ENCODE measurements at places on chromosomes 5 and 9.

DNA sequence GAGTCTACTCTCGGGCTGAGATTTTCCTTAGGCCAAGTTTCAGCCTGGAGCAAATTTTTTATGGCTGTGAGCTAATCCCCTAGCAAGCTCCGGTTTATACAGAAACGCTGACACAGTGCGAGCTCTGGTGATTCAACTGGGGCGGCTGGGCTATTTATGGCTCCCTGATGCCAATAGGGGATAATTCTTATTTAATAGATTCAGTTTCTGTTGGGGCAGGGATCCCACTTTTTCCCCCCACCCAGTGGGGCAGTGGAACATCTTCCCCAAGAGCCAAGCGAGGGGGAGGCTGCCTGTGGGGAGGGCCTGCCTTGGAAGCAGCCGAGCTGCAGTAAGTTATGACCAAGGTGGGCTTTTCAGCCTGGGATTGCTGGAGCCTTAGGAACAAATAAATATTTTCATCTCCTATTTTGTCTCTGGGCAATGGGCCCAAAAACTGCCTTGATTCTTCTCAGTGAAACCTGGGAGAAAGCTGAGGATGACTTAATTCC, 129.1 kb downstream of the MACROH2A1 start:
- DNase-seq = no peak

GRCh38 chr9:95725045-95725444, 150.4 kb upstream of the ERCC6L2 start:
- DNase-seq = peak; percentile 18

GRCh38 chr9:95065224-95065623, 252.3 kb downstream of the FANCC start:
- no peak for DNase-seq

DNA sequence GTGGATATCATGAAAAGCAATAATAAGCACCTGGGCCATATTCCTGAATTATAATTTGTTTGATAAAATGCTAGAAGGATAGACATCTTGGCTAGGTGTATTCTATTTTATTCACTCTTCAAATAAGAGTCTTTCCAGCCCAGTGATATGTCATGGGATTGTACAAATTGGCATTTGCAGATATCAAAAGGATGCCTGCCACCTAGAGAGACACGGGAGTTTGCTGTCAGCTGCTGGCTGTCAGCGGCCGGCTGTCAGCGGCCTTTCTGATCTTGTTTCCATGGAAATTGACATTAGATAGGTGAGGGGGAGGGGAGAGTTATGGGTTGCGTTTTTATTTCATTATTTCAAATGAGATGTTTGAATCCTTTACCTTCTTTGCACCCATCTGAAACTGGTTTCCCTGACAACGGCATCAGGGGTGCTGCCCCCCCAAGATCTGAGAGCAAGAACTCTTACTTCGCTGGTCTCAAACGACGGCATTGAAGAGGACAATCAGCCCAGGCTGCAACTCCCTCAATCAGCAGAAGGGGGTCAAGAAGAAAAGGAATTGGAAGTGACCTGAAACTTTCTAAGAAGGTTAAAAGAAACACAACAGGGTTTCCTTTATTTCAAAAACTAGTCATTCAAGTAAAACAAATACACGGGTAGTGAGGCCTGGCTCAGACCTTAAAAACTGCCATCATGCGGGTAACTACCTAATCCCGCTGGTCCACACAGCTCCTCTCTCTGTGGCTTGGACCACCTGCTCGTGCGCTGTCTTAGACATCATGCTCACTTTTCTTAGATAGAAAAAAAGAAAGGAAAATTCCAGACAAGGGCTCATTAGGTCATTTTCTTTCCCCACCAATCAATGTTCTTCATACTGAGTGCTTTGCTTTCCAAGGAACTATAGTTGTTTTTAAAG, 115.7 kb downstream of the TLE1 start:
- DNase-seq = no peak

DNA sequence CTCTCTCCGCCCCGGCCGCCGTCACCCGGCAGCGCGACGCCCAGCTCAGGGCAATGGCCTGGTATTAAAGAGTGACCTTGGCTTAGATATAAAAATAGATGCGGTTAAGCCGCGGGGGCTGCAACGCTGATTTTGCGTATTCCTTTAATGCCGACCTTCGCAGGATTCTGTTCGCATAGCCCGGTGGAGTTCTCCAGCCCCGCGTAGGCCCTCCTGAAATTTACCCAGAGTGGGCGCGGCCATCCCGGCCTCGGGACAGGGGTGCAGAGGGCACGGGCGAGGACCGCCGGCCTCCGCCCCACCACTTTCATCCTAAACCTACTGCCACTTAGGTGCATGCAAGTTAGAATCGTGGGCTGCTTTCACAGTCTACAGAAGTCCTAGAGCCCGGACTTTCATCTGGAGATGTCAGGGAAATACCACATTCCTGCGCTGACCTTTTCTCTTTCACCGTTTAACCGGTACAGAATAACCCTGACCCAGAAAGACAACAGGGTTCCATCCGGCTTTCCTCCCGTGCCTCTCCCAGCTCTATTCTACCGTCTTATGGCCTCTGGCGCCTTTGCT, 492 bp upstream of the FAM169A start:
- no peak for DNase-seq

GRCh38 chr5:146079695-146080373, 25.5 kb downstream of the PLAC8L1 start:
- no peak for DNase-seq

DNA sequence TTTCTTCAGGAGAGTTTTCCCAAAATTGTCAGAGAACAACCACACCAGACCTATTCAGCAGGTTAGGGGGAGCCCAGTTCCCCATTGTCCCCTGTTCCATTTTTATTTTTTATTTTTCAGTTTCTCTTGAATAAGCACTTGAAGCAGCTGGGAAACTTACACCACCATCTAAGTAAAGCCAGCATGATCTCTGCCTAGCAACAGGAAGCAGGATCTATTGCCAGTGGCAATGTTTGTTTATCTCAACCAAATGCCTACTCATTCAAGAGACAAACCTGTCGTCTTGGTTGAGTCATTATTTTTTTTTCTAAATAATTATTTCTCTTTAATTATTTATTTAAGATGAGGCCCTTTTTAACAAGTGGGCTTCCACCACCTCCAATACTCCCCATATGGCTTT, 379.3 kb downstream of the PLK2 start:
- DNase-seq = no peak

DNA sequence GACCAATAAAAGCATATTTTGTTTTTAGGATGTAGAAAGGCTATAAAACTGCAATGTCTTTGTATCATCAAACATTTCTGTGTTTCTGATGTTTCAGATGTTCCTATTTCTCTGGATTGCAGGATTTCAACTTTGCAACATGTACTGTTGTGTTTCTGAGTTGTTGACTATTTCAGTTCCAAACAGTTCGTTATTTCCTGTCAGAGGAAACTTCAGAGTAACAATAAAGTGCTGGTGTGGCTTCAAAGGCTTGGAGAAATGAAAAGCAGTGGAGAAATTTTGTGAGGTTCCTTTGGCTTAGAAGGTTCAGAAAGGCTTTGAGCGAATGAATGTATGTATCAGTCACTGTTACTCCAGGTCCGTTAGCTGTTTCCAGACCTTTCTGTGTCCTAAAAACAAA, 17.2 kb downstream of the TJP2 start:
- DNase-seq = no peak

DNA sequence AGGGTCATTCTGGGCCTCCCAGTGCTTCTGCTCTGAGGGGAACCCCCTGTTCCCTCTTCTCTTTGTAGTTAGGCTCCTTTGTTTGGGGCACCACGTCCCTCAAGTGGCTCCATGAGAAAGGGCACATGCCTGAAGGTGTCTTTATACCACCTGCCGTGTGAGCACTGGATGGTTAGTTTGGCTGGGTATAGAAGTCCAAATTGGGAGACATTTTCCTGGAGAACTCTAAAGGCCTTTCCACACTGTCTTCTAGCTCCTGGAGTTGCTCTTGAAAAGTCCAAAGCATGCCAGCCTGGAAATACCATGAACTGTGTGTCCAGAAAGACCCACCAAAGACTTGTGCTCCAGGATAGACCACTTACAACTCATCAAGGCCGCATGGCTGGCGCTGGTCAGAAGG, 11.1 kb upstream of the CCDC187 start:
- no peak for DNase-seq

DNA sequence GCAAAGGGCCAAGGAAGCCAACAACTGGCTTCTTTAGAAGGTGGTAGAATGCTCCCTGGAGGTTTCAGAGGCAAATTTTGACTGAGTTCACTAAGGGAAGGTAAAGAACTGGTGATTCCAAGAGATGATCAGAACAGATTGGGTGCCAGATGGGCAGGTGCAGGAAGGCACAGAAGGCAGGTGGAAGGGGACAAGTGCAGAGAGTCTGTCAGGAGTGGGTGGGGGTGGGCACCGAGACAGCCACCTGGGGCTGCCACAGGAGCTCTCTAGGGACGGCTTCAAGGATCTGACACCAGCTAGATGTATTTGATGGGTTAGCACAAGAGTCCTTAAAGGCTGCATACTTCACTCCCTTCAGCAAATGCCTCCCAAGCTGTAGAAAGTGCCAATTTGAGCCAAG, 207.3 kb downstream of the PTTG1 start:
- no peak for DNase-seq

DNA sequence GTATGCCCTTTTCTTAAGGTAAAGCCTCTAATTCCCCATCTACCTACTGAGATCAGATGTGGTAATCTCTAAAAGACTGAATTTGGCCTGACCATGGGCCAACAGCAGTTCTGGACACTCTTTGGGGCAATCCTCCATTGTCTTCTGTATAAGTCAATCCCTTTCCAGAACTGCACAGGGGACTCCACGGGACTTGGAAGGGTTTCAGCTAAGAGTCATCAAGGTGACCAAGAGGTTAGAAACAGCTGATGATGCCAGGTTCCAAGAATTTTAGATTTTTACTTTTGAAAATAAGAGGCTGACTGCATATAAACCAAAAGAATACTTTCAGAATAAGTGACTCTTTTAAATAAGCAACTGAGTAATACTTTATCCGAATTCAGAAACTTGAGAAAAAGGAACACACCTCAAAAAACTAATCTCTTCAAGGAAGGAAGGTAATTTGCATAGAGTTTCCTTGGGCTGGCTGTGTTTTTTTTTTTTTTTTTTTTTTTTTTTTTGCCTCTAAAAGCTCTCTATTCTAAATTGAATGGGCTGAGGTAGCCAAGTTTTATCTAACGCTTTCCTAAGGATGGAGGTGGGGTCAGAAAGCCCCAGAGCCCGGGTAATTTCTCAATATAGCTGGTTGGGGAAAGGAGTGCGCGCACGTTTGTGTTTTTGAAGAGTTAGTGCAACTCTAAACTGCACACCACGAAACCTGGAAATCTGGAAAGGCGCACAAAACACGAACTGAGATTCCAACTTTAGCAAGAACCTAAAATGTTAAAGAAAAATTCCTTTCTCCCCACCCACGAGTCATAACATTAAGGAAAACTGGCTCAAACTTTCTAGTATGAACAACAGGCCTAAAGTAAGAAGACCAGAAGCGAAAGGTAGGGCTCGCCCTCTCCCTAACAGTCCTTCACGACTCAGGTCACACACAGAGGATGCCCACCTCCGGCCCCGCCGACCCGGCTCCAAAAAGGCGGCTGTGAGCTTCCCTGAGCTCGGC, 1.3 kb downstream of the VCP start:
- no peak for DNase-seq

- DNase-seq = no peak
Measured at GRCh38 chr5:133295520-133295919, 243.7 kb downstream of the HSPA4 start.

DNA sequence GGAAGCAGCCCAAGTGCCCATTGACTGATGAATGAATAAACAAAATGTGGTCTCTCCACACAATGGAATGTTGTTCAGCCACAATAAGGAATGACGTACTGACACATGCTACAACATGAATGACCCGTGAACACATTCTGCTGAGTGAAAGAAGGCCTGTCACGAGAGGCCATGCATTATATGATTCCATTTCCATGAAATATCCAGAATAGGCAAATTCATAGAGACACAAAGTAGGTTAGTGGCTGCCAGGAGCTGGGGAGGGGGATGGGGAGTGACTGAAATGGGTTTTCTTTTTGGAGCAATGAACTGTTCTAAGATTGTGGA, 41.4 kb downstream of the BICD2 start:
- no peak for DNase-seq

- DNase-seq = no peak
Measured at GRCh38 chr5:7410936-7411511, 15.1 kb downstream of the ADCY2 start.

GRCh38 chr5:172771439-172772111, 580 bp upstream of the DUSP1 start:
- no peak for DNase-seq

DNA sequence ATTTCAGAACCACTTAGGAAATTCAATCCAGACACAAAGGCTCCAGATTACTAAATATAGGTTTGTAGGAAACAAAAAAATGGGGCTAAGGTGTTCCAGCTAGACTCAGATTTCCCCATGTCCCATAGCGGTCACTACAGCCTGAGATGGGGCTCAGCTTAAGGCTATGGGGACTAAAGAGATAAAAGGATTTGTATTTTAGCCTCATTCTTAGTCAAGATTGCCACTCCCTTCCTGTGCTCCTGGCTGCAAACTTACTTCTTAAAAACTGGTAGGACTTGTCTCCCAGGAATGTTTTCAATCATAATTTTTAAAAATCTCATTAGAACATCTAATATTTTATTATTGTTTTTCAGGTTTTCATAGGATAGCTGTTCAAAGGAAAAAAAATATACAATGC, 253.8 kb upstream of the DAB2 start:
- no peak for DNase-seq

GRCh38 chr5:157670662-157671591, at the start of gene C5orf52:
C5orf52 (plus strand) TSS chr5:157671533; CDS start chr5:157671615, 82 bp downstream.
- peak; percentile 66 for DNase-seq

DNA sequence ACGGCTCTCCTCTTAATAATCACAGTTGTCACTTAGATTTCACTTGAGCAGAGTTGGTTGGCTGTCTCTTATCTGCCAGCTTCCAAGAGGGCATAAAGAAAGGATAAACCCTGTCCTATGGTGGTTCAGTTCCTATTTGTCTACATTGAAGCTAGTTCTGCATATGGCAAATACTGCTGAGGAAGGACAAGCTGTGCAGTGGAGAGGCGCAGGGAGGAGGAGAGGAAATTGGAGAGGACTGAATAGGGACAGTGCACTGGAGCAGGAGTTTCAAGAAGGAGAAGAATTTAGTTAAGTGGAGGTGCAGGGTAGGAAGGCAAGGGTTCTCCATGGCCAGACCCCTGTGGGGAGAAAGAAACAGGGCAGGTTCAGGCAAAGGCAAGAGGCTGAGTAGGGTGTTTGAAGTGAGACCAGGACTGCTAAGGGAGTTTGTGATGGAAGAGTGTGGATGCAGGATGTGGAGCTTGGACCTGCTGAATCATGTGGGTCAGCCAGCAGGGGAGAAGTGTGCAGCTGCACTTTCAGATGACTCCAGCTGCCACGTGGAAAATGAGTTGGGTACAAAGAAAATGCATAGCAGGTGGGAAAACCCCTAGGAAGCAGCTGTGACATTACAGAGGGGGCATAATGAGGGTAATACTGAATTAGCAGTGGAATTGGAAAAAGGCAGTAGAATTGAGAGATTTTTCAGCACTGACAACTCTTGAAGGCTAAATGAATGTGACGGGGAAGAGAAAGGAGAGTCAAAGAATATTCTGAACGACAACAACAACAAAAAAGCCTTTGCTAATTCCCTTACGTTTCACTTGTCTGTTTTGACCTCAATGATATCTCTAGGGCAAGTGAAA, 66.8 kb downstream of the MAMDC2 start:
- DNase-seq = no peak

- DNase-seq = no peak
Measured at GRCh38 chr9:71885467-71885866, 25.5 kb downstream of the ABHD17B start.

GRCh38 chr9:28158451-28158850, 585.2 kb upstream of the C9orf72 start:
- no peak for DNase-seq
